Stimulated activated CD4-positive, alpha-beta T cell treated with anti-CD3 and anti-CD28 coated beads, Interleukin-15, amount 100 ng/mL, for 1 hour (primary cell): ENCODE measurements at places on chromosomes 4 and X.

DNA sequence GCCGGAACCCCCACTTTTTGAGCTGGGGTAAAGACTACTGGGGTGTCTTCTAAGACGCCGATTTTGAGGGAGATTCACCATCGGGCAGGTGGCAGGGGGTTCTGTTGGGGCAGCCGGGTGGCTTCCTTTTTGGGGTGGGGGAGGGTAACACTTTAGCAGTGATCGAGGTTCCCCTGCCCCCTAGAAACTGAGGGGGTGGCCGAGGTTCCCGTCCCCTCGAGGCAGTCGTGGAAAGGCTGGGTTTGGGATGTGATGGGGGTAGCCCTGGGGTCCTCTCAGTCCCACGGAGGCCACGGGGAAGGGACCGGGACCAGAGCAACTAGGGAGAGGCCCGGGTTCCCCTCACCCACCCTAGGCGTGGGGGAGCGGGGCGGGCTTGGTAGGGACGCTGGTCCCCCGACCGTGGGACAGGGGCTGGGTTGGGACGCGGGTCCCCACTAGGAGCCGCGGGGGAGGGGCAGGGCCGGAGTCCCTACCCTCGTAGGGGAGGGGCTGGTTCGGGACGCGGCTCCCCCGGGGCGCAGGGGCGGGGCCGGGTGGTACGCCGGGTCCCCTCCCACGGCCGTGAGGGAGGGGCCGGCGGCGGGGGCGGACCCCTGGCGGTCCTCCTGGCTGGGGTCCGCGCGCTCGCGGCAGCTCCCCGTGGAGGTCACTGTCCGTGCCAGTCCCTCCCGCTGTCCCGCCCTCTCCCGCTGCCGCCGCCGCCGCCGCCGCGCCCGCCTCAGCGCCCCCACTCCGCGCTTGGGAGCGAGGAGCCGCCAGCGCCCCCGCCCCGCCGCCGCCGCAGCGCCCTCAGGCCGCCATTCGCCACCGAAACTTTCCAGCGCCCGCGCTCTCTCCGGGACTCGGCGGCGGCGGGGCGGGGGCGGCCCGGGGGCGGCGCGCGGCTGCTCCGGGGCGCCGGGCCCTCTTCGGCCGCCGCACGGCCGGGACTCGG, at the start of gene TBL1X:
Gene TBL1X (plus strand): TSS at position 624 of the 937 bp plus-strand sequence. CDS start 188,529 bp downstream, outside the sequence.
- DNase-seq, result no peak

DNA sequence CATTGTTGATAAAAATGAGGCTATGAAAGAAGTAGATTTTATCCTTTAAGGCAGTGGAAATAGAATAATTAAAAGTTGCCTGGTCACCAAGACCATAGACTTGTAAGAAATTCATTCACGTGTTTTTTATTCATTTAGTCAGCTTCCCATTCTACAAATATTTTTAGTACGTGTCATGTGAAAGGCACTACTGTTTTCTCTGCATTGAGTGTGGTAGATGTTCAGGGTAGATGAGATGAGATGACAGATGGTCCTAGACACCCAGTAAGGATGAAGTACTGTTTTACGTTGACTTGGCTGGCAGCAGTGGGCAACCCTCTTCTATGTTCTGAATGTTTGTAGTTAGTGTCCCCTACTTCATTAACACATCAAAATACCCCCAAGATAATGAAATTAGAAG, 228.1 kb downstream of the ARHGAP24 start:
- no peak for DNase-seq

- no peak for DNase-seq
These were observed 28.4 kb downstream of the GAGE1 start for GRCh38 chrX:49627086-49627777.

- DNase-seq, result no peak
These were observed 26.7 kb downstream of the PIN4 start for GRCh38 chrX:72208126-72208800.

GRCh38 chr4:3369781-3370674, 71.7 kb upstream of the HGFAC start:
- no peak for DNase-seq

DNA sequence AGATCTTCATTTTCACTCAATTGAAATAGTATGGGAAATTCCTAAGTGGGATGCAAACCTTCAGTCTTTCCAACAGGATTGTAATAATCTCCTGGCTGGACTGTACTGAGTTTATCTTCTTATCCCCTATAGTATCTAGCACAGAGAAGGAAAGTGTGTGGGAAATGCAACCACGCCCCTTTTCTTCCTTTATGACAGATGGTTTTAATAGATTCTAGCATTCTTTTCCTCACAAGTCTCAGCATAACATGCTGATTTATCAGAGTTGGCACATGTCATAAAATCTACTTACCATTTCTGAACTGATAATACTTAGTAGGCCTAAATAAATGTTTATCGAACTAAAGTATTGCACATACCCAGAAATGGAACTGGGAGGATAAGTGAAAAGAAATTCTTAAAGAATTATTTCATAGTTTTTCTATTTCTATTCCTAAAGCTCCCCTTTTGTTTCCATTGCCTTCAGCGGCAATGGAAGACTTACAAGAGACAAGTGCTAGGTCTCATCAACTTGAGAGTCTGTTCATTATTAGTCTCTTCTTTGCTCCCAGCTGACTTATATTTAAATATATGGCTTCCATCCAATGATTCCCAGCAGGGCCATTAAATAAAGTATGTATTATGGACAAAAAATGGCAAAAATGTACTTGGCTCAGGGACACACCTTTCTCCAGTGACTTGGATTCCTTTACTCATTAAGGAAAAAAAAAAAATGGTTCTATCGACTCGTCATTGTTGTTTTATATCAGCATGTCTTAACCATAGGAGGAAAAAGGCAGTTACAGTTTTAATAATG, 484.5 kb downstream of the IL1RAPL1 start:
- no peak for DNase-seq

DNA sequence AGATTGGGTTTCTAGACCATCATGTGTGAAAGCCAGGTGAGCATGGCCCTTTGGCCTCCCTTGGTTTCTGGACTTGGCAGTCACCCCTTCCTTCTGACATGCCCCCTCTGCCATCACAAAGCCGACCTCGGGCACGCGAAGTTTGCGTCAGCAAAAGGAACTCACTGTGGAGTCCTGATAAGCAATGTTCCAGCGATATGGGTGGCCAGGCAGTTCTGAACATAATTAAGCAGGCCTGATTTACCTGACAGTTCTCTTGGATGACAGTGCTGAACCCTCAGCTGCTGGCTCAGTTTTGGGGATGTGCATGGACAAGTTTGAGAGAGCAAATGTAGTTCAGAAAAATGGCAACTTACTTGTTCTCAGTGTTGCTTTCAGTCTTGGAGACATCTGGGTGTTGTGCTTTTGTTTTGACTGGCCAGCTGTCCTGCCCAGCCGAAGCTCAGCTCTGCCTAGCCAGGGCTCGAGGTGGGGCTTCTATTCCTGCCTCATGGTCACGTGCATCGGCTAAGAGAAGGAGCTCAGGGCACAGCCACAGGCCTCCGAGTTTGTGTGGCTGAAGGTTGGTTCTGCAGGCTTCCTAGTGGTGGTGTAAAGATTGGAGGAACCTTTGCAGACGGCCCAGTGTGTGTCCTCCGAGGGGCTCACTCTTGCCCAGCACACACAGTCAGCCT, 78.3 kb downstream of the CLDN34 start:
- DNase-seq, result no peak

DNA sequence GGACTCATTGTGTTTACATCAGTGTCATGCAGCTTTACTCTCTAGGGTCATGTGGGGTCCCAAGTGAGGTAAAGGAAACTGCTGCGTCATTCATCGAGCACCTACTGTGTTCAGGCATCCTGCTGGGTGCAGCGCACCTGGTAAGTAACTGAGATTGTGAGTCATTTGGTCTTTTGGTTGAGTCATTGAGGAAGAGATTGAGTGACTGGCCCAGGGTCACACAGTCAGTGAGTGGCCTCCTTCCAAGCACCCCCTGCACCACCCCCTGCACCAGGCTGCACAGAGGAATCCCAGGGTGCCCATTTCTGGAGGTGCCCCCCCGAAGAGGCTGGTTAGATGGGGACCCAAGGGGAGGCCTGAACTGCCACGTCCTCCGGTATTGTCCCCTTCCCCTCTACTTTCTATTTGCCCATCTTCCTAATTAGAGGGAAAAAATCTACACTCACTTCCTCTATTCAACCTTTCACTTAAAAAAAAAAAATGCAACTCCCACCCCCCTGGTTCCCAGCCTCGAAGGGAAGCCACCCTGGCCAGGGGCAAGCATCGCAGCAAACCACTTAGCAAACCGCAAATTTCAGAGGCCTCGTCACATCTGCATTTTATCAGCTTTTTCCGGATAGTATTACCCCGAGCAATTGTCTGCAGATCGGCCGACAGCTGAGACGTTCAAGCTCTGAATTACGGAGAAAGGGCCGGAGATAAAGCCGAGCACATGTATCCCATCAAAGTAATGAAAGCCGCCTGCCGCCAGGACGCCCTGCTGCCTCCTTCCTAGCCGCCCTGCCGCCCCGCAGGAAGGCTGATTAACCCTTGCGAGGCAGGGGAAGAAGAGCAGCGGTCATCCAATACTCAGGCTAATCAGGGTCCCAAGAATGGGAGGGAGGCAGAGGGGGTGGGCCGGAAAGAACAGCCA, 96.3 kb upstream of the MSX1 start:
- no peak for DNase-seq

- DNase-seq, result no peak
These were observed 49.8 kb downstream of the RAB33B start for GRCh38 chr4:139503622-139504166.

DNA sequence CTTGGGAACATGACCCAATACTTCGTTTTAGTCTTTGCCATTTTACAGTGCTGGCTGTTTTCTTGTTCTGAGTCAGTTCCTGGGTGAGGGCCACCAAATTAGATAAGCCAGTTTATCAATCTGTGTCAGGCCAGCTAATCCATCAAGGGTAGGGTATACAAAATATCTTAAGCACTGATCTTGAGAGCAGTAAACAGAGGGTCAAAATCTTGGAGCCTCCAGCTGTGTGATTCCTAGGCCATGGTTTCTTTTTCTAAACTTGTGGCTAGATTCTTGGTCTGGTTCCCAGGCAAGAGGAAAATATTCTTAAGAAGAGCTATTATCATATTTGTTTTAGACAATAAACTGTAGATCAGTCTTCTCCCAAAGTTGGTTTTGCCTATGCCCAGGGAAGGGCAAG, 1396.6 kb upstream of the PABPC4L start:
- DNase-seq, result no peak

- DNase-seq, result no peak
These were observed at the start of gene BGN for GRCh38 chrX:153494541-153495361. Gene BGN, plus strand, starts transcription at chrX:153494980. Its CDS starts 9,652 bp downstream, at chrX:153504632.

DNA sequence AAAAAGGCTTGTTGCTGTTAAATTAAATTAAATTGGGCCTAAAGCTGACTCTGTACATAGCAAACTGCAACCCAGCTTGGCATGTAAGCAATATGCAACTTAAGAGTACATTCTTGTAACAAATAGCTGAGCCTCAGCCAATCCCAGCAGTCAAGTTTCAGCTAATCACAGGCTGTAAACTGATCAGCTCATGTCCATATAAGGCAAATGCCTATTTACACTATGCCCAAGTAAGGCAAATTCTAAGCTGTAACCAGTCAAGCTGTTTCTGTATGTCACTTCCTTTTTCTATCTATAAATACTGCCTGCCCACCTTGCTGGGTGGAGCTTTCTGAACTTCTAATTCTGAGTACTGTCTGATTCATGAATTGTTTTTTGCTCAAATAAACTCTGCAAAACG, 429.1 kb upstream of the FTHL17 start:
- no peak for DNase-seq

- DNase-seq, result no peak
These were observed 1364.4 kb downstream of the STIM2 start for GRCh38 chr4:28225050-28225449.

DNA sequence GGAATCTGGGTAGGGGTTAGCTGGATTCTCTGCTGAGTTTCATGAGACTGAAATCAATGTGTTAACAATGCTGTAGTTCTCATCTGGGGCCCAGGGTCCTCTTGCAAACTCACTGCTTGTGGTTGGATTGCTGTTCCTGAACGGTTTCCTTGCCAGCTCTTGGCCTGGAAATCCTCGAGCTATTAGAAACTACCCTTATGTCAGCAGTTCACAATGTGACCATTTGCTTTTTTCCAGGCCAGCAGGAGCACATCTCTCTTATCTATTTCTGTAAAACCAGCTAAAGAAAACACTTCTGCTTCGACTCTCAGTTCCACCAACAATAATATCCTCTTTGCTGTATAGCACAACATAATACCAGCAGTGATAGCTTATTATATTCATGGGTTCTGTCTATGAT, 140.1 kb upstream of the TRAM1L1 start:
- DNase-seq, result no peak

DNA sequence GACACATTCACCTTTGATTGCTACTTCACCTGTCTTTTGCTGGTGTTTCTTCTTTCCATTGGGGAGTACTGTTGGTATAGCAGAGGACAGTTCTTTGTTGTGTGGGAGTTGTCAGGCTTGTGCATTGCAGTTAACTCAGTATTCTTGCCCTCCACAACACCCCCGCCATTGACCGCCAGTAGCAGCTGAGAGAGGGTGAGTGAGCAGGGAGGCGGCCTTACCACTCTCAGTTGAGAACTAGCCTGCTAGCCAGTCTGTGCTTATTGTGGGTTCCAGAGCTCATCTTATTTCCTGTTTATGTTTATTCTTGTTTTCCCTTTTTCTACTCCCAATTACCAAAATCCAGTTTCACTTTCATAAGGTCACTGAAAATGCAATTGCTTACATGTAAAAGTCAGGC, 52.2 kb downstream of the STIM2 start:
- DNase-seq, result no peak

GRCh38 chr4:142379277-142380051, 466.6 kb downstream of the INPP4B start:
- no peak for DNase-seq

- DNase-seq, result no peak
These were observed 6.8 kb downstream of the ANXA5 start for GRCh38 chr4:121690001-121690400.

DNA sequence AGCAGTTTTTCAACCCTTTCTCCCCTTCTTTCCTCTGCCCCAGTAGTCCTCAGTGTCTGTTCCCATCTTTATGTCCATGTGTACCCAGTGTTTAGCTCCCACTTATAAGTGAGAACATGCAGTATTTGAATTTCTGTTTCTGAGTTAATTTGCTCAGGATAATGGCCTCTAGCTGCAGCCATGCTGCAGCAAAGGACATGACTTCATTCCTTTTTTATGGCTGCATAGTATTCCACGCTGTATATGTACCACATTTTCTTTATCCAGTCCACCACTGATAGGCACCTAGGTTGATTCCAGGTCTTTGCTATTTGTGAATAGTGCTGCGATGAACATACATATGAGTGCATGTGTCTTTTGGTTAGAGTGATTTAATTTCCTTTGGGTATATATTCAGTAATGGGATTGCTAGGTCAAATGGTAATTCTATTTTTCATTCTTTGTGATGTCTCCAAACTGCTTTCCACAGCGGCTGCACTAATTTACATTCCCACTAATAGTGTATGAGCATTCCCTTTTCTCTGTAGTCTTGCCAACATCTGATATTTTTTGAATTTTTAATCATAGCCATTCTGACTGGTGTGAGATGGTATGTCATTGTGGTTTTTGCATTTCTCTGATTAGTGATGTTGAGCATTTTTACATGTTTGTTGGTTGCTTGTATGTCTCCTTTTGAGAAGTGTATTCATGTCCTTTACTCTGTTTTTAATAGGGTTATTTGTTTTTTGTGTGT, 54.6 kb upstream of the ANK2 start:
- DNase-seq, result no peak
